MV-4-11 (cell line): ENCODE measurements at places on chromosomes 2 and 18.

GRCh38 chr18:5646739-5647138 is 102.9 kb upstream of the EPB41L3 start:
- no peak for DNase-seq

DNA sequence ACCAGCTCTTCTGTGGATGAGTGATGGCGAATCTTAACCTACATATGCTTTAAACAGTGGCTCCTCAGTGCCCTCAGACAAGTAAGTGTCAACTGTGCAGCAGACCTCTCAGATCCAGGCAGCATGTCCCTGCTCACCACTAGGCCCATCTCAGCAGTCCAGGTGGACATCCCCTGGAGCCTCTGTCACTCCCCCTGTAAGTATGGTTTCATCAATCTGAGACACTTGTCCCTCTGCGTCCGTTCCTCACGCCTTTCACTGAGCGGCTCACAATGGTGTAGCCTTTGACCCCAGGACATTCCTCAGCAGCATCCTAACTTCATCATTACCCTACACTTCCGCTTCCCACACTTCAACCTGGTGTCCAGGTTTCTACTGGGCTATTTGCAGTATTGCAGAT is 69.3 kb upstream of the RALBP1 start:
- no peak for DNase-seq

DNA sequence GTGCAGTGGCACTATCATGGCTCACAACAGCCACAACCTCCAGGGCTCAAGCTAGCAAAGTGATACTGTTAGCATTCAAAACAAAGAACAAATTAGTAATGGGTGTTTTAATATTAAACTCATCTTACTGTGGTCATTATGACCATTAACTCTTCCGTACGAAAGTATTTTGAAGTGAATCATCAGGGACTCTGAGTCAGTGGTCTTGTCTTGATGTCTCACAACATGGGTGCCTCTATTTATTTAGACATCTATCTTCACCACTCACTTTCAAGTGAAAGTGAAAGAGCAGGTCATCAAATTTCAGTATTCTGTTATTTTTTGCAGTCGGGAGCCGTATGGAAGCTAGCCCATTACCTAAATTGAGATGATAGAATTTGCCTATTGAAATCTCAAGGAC is 1118.2 kb downstream of the DPP10 start:
- no peak for DNase-seq

DNA sequence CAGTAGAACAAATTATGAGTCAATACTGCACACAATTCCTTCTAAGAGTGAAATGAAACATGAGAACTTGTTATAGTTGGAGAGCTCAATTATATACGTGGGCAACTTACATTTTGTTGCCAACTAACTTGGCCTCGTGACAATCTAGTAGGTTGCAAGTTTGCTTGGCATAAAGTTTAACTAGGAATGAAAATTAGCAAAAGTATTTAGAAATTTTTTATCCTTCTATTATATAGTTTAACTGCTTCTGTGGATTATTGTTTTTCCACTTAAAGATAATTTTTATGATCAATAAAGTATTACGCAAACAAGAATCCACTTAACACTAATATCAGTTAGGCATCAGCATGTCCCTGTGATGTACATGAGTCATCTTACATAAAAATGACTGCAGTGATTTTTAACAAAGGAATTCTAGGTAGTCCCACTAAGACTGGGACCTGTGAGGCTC is 41.1 kb downstream of the FAM124B start:
- DNase-seq: no peak

GRCh38 chr2:96685577-96686459 is 43.3 kb downstream of the FER1L5 start:
- DNase-seq: no peak

GRCh38 chr2:197300139-197300538 is 10.4 kb downstream of the ANKRD44 start:
- DNase-seq: no peak

DNA sequence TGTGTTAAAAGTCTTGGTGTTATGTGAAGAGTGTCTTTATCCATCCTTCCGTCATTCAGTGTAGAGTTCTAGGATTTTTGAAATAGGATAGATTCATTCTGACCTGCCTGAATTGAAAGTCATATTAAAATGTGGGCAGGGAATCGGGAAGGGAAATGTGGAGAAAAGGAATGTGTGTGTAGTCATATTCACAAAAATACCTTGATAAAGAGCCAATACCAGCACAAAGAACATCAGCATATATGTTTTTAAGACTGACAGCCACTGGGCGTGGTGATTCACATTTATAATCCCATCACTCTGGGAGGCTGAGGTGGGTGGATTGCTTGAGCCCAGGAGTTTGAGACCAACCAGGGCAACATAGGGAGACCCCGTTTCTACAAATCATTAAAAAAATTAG is 188.1 kb downstream of the CAMKMT start:
- no peak for DNase-seq

GRCh38 chr2:225670111-225670974 is 270.8 kb downstream of the NYAP2 start:
- DNase-seq: no peak

DNA sequence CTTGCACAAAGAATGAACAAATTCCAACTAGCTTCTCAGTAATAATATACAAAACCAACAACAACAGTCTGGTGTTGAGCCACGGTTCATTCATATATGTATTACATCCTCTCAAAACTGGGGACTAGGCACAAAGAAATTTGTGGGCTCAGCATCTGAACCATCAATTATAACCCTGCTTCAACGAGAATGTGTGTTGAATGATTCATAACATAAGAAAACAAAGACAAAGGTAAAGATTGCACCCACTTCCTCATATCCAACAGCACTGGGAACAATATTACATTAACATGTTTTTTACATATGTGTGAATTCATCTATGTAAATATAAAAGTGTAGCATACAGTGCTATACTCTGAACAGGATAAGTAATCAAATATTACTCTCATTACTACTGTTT is 144.8 kb downstream of the CDH2 start:
- DNase-seq: no peak

GRCh38 chr2:74104839-74105238 is 42.9 kb downstream of the BOLA3 start:
- no peak for DNase-seq
